ENCODE measurements at places on chromosomes 11 and 22.
A peak's percentile ranks its signal among the peaks of the same experiment; 100 is the strongest.

DNA sequence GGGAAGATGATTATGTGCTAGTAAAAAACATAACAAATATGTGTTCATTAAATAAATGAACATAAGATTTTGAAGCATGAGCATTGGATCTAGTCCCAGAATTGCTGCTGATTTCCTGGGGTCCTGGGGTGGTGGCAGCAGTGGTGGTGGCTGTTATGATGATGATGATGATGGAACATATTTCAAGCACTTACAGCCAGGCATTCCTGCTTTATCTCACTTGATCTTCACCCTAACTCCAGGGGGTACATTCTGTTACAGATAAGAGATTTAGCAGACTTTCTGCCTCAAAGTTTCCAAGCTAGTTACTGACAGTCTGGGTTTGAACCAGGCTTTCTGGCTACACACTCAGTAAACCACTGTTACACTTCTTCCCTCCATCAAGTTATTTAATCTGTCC, 5.2 kb downstream of the TRAPPC4 start:
- peak; percentile 17 for DNase-seq

- DNase-seq = no peak
Observed at GRCh38 chr22:46676881-46677280, 56.7 kb downstream of the GRAMD4 start.

DNA sequence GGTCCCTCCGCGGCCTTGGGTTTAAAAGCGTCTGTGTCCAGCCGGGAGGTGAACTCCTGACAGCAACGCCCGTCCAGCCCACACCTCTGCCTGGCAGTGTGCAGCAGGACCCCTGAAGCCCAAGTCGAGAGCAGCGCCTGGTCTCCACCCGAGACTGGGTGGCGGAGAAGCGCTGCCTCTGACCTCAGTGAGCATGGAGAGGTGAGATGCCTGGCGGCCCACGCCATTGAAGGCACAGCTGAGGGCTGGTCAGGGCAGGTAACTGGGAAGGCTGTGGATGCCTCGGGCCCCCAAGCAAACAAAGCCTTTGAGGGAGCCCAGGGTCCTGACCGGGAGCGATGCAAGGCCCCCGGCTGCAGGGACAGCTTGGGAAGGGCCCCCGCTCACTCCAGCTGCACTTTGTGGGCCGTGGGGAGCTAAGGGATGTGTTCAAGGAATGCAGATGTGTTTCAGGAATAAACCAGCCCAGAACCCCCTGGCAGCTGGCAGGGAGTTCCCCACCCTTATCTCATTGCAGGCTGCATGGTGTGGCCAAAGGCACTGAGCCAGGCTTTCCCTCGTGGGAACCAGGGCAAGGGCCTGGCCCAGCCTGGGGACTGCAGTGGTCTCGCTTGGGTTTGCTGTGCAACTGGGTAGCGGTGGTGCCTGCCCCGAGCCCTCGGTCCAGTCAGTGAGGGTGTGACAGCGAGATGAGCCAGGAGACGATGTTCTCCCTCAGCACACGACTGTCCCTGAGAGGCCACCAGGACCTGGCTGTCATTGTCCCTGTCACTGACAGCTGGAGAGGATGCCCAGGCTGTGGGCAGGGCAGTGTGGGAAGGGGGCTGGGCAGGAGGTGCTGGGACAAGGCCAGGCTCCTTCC, 92.5 kb downstream of the WNT7B start:
- DNase-seq = no peak

DNA sequence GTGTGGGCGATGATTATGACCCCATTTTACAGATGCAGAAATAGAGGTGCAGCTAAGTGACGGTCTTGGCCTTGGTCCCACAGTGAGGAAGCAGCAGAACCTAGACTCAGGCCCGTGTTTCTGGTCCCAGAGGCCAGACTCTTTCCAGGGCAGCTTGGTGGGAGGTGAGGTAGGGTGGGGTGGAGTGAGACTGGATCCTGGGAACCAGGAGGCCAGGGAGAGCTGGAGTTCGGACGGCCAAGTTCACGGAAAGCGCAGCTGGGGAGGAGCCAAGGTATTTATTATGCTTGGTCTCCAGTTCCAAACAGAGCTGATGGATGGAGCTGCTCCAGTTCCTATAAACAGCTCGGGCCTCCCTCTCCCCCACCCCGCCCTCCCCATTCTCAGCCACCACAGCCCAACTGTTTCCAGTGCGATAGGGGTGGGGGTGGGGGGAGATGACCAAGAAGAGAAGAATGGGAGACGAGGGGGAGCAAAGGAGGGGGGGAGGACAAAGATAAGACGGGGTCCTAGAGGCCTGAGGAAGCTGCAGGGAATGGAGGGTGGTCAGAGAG, 16.2 kb downstream of the LRRC32 start:
- peak; percentile 87 for DNase-seq

GRCh38 chr22:26610072-26610958, 7.5 kb downstream of the CRYBB1 start:
- DNase-seq = peak; percentile 92

DNA sequence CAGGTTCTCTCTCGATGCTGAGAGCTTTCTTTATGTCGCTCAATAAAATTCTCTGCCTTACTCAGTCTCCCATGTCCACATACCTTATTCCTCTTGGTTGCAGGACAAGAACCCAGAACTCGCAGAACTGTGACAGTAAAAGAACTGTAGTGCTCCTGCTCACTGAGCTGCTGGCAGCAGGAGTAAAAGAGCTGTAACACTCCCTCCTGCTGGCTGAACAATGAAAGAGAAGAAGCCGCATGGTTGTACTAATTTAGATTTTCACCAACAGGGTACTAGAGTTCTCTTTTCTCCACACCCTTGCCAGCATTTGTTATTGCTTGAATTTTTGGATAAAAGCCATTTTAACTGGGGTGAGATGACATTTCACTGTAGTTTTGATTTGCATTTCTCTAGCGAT, 433.2 kb downstream of the GUCY1A2 start:
- DNase-seq = peak; percentile 62

DNA sequence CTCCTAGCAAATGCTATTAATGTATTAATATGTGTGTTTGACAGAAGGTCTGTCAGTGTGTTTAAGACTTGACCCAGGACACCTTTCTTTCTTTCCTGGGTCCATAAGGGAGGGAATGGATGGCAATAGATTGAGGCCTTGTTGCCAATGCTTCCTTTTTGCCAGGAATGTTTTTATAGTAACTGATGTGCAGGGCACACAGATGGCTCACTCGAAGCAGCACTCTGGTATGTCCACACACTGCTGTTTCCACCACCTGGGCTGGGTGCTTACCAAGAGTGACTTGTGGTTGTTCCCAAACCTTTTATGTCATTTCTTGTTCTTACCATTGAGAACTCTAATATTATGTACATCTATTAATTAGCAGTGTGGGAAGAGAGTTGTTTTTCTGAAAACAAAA, 396.9 kb upstream of the SYN3 start:
- no peak for DNase-seq

DNA sequence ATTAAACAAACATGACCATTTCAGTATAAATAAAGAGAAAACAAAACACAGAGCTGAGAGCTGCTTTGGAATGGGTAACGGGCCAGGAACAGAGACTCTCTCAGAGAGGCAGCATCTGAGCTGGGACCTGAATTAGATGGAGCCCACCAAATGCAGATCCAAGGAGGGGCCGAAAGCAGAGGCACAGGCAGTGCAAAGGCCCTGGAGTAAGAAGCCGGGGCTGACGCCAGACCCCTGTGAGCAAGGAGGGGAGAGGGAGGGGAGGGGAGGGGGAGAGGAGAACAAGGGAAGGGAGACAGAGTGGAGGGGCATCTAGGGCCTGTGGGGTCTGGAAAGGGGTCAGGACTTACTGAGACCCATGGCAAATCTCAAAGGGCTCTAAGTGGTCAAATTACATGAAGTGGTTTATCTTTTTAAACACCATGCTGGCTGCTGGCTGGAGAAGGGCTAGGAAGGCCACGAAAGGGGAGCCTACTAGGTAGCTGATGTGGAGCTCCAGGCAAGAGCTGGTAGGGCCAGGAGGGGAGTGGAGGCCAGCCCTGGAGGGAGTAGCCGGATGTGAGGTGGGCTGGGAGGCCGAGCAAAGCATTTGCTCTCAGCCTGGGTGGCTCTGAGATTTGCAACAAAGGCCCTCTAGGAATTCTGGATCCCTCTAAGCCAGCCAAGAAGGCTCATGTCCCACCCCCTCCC, 3.2 kb downstream of the OSBPL5 start:
- DNase-seq = no peak

DNA sequence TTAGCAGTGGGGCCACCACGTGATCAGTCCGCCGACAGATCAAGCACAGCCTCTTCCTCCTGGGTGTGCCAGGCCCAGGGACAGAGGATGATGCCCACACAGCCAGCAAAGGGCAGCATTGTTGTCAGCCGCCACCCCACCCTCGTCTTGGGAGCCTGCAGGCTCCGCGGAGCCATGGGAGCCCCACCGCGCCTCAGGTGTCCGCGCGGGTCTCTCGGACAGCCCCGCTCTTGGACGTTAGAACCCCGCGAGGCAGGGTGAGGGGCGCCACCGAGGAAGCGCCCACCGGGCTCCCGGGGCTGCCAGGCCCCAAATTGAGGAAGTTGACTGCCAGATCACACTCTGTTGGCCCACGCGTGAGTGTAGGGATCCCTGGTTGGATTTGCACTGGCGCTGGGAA, 83.9 kb upstream of the MS4A8 start:
- no peak for DNase-seq

DNA sequence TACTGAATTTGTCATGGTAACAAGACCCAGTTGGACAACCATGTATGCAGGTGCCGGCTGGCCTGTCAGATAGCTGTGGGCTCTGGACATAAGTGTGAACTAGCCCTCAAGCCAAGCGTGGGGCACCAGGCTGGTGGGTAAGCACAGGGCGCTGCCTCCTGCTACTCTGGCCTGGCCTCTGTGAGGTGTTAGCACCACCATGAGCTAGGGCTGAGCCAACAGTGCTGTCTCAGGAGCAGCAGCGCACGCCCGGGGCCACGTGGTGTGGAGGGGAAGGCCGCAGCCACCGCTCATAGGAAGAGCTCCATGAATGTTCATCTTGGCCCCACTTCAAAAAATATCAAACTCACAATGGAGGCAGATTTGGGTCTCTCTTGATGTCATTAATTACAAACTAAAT, 35.3 kb upstream of the GNB1L start:
- DNase-seq = no peak

- no peak for DNase-seq
Observed at GRCh38 chr11:112499881-112500204, 239.2 kb upstream of the PLET1 start.

DNA sequence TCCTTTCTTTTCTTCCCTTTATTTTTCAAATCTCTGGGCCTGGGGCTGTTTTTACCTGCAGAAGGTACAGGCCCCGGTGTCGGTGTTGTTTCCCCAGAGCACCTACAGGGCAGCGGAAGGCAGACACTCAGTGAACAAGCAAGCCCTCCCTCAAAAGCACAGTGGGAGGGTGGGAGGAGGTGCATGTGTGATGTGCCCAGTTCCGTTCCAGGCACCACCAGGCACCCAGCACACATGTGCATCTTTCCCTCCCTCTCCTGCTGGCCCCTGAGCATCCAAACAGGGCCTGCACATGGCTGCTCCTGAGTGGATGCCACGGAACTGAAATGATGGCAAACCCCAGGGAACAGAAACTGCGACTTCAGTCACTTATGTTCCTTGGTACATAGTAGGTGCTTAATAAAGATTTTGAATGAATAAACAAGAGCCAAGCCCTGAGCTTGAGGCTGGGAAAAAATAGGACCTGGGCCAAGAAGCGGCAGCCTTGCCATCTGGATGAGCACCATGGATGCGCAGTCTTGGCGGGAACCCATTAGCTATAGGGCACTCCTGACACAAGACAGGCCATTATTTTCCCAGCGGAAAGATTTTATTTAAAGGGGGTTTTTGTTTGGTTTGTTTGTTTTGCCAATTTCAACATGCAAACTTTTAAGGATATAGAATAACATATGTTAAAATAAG, 47.8 kb downstream of the ARRB1 start:
- DNase-seq = no peak

DNA sequence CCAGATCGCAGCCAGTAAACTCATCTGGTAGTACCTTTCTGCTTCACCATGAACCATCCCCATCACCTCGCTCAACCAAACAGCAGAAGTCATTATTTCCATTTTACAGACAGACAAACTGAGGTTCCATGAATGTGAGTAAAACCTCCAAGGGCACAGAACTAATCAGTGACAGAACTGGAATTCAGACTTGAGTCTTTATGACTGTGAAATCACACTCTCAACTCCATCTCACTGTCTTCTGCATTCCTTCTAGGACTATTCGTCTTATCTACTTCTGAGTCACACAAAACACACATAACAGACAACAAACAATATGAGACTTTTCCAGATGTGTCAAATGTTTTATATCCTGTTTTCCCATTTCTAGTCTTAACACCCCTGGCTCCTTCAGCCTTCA, 9.3 kb upstream of the NUP50 start:
- DNase-seq = no peak

DNA sequence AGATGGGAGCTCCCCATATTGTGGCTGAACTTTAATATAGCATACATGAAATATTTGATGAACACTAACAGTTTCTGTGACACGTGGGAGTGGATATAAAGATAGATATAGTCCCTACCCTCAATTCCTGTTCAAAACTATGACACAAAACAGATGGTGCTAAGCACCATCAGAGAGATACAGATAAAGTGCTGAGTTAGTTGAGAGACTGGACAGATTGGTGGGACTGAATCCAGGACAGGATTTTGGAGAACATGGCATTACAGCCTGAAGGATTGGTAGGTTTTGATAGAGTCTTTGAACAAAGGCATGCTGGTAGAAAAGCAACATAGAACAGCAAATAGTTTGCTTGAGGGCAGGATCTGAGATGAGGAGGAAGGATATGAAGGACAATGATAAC, 215.1 kb upstream of the SORL1-AS1 start:
- no peak for DNase-seq

DNA sequence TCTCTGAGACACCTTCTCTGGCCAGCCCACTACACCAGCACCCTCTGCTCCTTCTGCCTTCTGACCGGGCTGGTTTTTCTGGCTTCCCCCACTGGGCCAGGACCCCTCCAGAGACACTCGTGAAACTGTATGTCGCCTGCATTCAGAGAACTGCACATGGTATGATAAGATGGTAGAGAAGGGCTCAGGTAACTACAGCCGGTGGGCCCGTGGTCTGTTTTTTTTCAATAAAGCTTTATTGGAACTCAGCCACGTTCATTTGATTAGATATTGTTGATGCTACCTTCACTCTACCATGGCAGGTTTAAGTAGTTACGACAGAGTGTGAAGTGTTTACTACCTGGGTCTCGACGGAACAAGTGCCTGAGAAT, 514.0 kb downstream of the TBC1D22A start:
- DNase-seq = no peak

- peak; percentile 55 for DNase-seq
Observed at GRCh38 chr11:8584082-8584481, 9.9 kb downstream of the STK33 start.

DNA sequence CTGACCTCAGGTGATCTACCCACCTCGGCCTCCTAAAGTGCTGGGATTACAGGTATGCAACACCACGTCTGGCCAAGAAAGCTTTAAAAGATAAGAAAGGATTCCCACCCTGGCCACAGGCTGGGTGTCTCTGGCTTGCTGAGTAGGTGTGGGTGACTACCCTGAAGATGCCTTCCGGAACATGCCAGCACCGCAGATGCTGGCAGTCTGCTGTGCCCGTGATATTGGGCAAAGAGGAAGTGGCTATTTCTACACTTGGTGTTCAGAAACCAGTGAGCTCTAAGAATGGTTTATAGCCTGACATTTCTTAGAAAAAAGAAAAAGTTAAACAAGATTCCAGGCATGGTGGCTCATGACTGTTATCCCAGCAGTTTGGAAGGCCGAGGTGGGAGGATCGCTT, 6.1 kb downstream of the MRPL11 start:
- no peak for DNase-seq
